ENCODE measurements at places on chromosomes 6 and 20.

DNA sequence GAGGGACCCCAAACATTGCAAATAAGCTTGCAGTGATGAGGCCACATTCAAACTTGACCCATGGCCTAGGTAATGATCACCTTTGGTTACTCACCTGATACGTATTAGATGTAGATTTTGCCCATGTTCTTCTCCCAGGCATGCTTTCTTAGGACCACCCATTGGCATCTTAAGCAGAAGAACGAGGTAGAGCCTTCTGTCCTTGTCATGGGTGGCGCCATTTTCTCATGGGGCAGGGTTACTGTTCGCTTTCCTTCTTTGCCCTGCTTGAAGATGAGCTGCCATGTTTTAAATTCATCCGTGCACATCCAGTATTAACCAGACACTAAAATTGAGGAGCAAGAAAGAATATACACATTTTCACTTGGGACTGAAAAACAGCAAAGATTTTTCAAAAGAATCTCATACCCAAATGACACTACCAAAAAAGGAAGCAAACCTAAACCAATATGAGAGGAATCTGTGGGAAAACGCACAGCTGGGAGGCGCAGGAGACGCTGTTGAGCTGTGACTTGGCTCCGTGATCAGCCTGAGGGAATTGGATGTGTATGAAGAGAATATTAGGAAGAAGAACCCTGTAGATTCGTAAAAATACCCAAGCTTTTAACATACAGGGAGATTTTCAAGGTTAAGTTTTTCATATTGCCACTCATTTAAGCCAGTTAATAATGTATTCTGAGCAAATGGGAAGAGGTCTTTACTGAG lies 36.6 kb downstream of the GMPR start:
- DNase-seq = no peak

- DNase-seq = no peak
Observed at GRCh38 chr6:379410-380181, 12.0 kb upstream of the IRF4 start.

DNA sequence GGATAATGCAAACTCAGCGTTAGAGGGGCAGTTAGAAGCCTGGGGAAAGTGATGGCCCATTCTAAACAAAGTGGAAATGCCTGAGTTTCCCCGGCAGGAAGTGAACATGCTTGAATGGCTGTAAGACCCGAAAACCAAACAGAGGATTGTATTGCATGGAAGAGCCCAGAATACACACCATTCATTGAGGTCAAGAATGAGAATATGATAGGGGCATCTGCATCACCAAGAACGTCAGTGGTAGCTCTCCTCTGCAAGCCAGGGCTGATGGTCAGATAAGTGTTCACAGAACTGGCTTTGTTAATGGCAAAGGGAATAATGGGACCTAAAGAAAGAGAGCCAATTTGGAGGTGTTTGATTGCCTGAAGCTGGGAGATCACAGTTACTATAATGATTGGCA lies 663.4 kb downstream of the KHDRBS2 start:
- no peak for DNase-seq

GRCh38 chr20:31788578-31788977 lies 30.6 kb upstream of the MYLK2 start:
- DNase-seq = no peak

DNA sequence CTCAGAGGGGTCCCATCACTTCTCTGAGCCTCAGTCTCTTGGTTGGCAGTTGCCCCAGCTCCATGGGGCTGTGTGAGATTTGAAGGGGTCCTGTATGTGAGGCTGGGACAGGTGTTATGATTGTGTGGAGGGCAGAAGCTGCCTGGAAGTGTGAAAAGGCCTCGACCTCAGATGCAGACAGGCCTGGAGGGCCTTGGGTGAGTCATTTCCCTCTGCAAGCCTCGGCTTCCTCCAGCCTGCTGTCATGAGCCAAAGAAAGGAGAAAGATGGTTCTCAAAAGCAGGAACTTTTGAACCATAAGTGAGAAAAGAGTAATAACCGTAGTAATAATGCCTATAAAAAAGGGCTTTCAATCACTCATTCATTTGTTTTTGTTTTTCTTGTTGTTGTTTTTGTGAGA lies 37.5 kb downstream of the SNAI1 start:
- DNase-seq = no peak

GRCh38 chr6:116370760-116371119 lies at the start of gene DSE:
DSE (plus strand) TSS chr6:116370947; CDS start chr6:116399251, 28,304 bp downstream.
- no peak for DNase-seq

- peak; percentile 60 for DNase-seq
Observed at GRCh38 chr20:38799203-38799602, 6.3 kb upstream of the PPP1R16B start.

DNA sequence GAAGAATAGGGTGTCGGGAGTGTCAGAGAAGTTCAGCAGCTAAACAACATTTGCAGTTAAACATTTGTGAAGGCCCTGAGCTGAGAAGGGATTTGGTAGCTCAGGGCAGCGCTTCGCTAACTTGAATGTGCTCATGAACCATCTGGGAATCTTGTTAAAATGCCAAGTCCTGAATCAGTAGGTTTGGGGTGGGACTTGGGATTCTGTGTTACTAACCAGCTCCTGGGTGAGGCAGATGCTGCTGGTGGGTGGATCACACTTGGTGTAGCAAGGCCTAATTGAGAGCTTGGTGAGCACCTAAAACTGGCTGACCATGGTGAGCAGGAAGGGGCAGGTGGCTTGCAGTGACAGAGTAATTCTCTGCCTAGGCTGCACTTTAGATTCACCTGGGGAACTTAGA lies 5.9 kb downstream of the PTPRA start:
- DNase-seq = no peak

GRCh38 chr6:4567141-4567540 lies 209.1 kb upstream of the CDYL start:
- no peak for DNase-seq

DNA sequence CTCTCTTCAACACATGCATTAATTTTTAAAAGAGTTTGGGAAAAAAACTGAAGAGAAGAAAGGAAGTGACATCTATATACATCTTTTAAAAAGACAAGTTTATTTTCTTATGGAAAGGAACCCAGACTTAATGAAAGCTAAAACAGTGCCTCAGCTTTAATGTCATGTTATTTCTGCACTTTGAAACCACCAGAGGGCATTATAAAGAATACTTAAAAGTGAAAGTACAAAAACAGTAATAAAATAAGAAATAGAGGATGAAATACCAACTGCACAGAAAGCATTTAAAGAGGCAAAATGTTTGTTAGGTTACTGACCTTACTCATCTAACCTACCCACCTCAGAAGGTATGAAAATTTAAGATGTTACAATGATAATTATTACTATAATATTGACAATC lies 98.8 kb downstream of the HUS1B start:
- no peak for DNase-seq

GRCh38 chr6:156880913-156881312 lies 103.7 kb downstream of the ARID1B start:
- DNase-seq = no peak

DNA sequence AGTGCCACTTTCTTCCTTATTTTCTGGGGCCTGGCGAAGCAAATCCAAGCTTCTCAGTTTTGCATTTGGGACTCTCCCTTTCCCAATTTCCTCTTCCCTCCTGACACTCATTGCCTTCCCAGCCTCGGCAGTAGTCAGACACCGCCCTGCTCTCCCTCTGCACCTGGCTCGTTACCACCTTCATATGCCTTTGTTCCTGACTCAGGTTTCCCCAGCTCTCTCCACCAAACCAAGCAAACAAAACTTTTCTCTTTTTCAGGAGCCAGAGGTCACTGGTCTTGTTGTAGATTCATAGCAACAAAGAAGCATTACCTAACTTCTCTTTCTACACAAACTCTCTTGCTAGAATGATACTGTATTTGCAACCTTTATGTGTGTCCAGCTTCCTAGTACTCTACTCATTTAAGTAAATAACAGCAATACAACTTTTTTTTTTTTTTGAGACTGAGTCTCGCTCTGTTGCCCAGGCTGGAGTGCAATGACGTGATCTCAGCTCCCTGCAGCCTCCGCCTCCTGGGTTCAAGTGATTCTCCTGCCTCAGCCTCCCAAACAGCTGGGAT lies 9.0 kb upstream of the ZC3H12D start:
- DNase-seq = no peak

DNA sequence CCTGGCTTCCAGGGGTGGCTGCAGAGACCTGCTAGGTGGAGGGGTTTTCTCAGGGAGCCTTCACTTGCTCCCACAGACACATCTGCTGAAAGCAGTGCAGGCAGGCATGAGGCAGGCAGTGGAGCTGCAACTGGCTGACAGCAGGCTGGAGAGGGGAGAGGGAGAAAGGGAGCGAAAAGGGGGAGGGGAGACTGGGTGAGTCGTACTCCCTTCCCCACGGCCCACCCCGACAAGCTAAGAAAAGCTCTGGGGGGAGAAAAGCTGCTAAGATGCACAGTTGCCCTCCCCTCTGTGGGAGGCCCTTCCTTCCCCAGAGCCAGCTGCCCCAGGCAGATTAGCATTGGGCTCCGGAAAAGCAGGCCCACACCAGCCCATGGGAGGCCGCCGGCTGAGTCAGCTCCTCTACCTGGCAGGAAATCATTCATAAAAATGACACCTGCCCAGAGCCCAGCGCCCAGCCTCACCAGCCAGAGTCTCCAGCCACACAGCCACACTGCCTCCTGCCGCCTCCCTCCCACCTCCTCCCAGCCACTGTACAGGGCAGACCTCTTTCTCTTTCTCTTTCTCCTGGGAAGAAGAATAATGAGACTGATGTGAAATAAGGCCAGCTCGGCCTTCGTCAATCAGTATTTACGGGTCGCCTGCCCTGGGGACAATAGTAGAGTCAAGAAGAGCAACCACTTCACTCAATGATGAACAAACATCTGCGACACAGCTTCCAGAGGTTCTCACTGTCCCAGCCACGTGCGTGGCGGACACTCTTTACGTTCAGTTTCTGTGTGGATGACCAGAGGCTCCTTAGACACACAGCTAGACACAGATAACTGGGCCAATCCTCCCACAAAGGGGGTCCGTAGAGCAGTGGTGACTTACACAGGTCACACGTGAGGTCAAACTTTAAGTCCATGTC lies 7.7 kb upstream of the C20orf203 start:
- peak; percentile 82 for DNase-seq

- DNase-seq = no peak
Observed at GRCh38 chr20:53828088-53828681, 234.5 kb upstream of the ZNF217 start.

GRCh38 chr20:51529758-51530157 lies 12.8 kb downstream of the NFATC2 start:
- DNase-seq = no peak

DNA sequence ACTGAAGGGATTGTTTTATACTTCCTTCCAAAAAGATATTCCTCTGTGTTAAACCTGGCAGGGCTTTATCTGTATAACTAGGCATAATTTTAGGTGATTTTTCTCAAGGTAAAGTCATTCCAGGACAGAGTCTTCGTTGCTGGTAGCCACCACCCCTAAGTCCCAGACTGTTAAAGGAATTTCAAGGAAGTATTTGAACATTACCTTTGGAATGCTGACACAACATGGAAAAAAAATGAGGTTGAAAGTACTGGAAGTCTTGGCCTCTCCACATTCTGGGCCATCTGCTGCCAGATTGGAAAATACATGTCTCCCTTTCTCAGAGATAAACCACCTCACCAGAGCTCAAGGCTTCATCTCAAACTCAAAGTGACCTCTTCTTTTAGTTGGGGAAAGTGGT lies 27.0 kb upstream of the ETV7 start:
- no peak for DNase-seq

DNA sequence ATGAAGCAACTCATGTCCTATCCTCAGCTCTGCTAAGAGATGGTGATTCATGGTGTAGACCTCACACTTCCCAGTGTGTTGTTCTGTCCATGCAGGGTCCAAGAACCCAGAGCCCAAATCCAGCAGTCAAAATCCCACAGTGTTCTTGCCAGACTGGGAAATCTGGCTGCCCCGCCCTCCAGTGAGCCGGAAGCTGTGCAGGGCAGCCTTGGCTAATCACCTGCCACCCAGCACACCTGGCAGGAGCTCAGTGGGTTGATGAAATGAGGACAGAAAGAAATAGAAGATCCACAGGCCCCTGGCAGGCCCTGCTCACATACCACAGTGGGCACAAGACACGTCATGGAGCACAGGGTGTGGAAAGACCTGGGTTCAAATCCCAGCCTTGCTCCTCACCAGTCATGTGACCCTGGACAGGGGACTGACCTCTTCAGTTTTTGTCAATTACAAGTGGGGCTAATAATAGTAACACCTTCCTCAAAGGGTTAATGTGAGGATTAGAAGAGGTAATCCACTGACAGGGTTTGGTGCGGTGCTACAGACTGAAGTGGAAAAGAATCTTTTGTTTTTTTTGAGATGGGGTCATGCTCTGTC lies 13.6 kb upstream of the GUCA1A start:
- DNase-seq = no peak

DNA sequence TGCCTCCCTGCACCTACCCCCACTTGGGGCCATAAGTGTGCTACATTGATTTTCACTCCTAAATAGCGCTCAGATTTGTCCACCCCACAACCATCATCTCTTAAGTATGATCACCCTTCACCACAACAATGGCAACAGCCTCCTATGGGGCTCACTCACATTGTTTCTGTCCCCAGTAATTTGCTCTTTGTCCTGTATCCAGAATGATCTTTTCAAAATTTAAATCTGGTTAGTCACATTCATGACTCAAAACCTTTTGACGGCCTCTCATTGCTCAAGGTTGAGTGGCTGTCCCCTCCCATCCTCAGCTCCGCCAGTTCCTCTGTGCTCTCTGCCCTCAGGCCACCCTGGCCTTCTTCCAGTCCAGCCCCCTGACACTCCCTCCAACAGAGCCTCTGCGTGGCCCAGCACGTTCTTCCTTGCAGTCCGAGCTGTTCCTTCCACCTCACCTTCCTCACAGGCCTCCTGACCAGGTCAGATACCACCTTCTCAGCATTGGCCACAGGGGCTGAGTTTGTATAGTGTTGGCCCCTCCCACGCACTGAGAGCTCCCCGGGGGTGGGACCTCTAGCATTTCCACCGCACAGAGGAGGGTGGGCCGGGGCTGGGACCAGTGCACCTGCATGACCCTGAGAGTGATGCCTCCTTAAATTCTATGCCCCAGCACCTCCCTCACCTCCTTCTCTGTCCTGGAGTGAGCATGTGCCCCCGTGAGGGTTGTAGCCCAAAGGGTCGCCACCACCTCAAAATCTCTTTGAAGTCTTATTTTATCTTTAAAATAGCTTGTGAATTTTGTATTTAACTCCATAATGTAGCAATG lies 2.4 kb upstream of the PPP1R3G start:
- no peak for DNase-seq

DNA sequence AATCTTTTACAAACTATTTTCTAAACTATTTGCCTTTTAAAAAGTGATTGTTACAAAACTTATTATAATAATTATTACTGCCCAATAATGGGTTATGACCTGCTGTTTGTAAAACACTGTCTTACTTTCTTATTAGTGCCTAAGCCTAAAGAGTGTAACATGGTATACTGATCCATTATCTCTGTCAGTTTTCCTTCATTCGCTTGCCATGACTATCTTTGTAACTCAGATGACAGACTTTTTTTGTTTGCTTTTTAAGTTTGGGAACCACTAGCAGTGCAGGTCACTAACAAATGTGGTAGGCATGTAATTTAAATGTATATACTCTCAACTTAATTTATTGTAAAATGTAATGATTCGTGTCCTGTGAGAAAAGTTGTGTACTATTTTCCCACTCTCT lies 9.9 kb upstream of the TFB1M start:
- no peak for DNase-seq

- DNase-seq = no peak
Observed at GRCh38 chr20:32731882-32732266, 11.4 kb downstream of the COMMD7 start.

GRCh38 chr6:169210611-169211010 lies 43.0 kb downstream of the THBS2 start:
- DNase-seq = no peak

- peak; percentile 51 for DNase-seq
Observed at GRCh38 chr6:14117158-14118090, at the start of gene CD83. CD83 (plus strand) TSS chr6:14117772; CDS start chr6:14117812, 40 bp downstream.

GRCh38 chr6:52209770-52210169 lies 23.6 kb downstream of the IL17A start:
- no peak for DNase-seq
